ENCODE measurements at places on chromosomes 3 and 15.
A peak's percentile ranks its signal among the peaks of the same experiment; 100 is the strongest.

GRCh38 chr3:185687271-185687878 lies 101.3 kb downstream of the SENP2 start:
- no peak for DNase-seq

DNA sequence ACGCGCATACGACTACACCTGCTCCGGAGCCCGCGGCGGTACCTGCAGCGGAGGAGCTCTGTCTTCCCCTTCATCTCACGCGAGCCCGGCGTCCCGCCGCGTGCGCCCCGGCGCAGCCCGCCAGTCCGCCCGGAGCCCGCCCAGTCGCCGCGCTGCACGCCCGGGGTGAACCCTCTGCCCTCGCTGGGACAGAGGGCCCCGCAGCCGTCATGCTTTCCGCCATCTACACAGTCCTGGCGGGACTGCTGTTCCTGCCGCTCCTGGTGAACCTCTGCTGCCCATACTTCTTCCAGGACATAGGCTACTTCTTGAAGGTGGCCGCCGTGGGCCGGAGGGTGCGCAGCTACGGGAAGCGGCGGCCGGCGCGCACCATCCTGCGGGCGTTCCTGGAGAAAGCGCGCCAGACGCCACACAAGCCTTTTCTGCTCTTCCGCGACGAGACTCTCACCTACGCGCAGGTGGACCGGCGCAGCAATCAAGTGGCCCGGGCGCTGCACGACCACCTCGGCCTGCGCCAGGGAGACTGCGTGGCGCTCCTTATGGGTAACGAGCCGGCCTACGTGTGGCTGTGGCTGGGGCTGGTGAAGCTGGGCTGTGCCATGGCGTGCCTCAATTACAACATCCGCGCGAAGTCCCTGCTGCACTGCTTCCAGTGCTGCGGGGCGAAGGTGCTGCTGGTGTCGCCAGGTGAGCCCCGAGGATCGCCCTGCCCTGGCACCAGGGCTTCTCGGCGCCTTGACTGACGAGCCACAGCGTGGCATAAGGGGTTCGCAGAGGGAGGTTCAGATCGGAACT lies 420 bp downstream of the SLC27A2 start:
- peak; percentile 32 for DNase-seq

GRCh38 chr3:52502001-52502400 lies 6.9 kb downstream of the STAB1 start:
- DNase-seq = no peak

GRCh38 chr15:63858448-63858847 lies 24.7 kb upstream of the HERC1 start:
- no peak for DNase-seq

- DNase-seq = no peak
These were observed 353.2 kb downstream of the AGBL1 start for GRCh38 chr15:86432861-86433260.

DNA sequence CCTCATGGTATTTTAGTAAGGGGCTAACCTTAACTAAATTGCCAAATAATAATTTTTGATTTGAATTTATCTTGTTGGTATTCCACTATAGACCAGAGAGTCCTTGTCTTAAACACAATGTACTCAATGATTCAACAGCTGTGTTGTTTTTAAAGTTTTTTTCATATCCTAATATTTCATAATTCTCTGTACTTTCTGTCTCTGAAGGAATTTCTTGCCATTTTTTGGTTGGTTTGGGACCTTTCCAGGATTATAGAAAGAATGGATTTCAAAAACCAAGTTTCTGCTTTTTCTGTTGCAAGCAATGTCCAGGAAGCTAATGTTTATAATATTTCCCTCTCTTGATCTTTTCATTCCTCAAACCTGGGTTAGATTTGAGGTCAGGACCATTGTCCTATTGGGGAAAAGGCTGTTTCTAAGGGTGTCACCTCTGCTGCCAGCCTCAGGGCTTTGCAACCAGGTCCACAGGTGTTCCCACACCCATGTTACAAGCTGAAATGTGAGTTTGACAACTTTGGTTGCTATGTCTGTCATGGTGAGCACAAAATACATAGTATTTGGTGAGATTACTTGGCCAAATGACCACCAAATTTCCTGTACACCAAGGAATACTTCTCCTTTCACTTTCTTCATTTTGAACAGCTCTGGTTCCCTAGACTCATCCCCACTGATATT lies 363.7 kb upstream of the RGMA start:
- DNase-seq = no peak

- no peak for DNase-seq
These were observed 26.2 kb upstream of the HACD2 start for GRCh38 chr3:123611082-123611481.

DNA sequence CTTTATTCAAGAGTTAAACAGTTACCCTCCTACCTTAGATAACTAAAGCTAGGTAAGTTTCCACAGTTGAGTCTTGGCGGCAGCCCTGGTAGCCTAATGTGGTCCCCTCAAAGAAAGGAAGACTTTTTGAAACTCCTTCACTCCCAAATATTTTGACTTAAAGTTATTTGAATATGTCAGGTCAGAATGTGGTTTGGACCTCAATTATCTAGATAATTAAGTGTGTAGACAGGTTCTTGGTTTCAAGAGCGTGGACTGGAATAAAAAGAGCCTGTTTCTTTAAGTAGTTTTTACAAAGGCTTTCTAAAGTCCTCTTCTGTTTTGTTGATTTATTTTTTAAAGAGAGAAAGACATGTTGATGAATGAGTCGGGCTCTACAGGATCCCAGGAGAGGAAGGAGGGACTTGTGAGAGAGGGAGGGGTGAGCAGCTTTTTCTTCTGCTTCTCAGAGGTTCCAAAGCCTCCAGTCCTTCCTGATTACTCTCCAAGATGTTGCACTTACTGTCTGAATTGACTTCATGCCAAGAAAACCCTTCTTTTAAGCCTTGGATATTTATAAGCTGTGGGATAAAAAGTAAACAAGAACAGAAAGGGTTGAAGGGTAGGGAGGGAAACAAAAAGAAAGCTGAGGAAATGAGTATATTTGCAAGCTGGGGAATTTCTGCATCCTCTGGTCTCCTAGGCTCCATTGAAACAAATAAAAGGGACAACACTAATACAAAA lies 457.4 kb downstream of the IGSF11 start:
- peak; percentile 51 for DNase-seq

GRCh38 chr3:169618894-169619792 lies 44.4 kb downstream of the MECOM start:
- no peak for DNase-seq

All from DMS79 (cell line).